ENCODE measurements at places on chromosomes 13 and 19. TPM values are rescaled to one million over a fixed set of nuclear protein-coding genes. Genes with fewer than 3 reads are reported as not detected.

Gene LRFN3
- total RNA-seq = 14.0 TPM

Gene SOX1
- total RNA-seq = not detected

DNA sequence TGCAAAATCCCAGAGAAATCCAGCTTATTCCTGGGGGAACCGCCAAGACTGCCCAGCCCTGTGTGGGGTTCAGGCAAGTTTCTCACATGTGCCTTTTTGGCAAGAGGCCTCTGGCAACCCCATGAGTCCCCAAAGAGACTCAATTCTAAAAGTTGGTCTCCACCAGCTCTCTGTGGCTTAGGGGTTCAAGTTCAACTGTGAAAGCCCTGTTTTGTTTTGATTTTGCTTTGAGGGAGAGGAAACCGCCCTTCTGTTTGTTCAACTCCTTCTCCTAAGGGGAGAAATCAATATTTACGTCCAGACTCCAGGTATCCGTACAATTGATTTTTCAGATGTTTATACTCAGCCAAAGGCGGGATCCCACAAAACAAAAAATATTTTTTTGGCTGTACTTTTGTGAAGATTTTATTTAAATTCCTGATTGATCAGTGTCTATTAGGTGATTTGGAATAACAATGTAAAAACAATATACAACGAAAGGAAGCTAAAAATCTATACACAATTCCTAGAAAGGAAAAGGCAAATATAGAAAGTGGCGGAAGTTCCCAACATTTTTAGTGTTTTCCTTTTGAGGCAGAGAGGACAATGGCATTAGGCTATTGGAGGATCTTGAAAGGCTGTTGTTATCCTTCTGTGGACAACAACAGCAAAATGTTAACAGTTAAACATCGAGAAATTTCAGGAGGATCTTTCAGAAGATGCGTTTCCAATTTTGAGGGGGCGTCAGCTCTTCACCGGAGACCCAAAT is 583 bp upstream of the LDLR start:
- DNase-seq = no peak

DNA sequence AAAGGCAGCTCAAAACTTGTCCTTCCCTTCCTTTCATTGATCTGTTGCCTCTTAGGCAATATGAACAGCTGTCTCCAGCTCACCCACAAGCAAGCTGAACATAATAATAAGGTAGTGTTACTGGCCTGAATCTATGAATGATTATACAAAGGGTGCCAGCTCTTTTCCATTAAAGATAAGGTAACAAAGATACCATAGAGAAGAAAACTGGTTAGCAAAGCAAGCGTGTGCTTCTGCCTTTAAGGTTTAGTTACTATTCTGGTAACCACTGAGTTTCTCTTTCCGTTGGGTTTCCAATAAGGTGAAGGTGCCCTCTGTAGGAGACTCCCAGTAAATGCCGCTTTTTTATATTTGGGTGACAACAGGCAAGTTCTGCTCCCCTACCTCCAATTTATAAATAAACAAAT is 12.1 kb upstream of the DACH1 start:
- no peak for DNase-seq

- DNase-seq = no peak
Measured at GRCh38 chr19:46608178-46608577, 7.0 kb downstream of the CALM3 start.

All from mucosa of descending colon (tissue), 3 donors.